ENCODE measurements at places on chromosomes 6 and 20.

GRCh38 chr6:32146687-32147086, 5.1 kb downstream of the PRRT1 start:
- no peak for DNase-seq

- no peak for DNase-seq
These were observed 68.6 kb upstream of the CCN6 start for GRCh38 chr6:111985202-111985731.

- DNase-seq, result no peak
These were observed 86.6 kb upstream of the TOP1 start for GRCh38 chr20:40942006-40942405.

GRCh38 chr6:30837870-30838269, 46.4 kb upstream of the DDR1 start:
- no peak for DNase-seq

DNA sequence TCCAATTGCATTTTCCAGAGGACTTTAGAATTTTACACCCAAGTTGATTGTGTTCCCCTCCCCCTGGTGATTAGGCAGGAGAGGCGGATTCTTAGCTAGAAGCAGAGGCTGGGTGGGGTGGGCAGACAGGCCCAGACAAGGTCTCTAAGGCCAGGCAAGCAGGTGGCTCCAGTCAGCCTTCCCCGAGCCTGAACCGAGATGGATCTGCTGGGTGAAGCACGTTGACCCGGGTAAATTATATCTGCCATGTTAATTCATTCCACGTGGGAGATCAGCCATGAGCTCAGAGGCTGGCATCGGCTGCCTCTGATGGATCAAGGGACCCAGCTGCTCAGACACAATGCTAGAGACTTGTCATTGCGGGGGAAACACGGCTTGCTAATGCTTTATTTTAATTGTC, 159.5 kb upstream of the MAFB start:
- DNase-seq, result no peak

GRCh38 chr6:45430590-45431202, 53.0 kb upstream of the SUPT3H start:
- no peak for DNase-seq

GRCh38 chr20:61806995-61807394, 258.7 kb downstream of the TAF4 start:
- DNase-seq, result no peak

DNA sequence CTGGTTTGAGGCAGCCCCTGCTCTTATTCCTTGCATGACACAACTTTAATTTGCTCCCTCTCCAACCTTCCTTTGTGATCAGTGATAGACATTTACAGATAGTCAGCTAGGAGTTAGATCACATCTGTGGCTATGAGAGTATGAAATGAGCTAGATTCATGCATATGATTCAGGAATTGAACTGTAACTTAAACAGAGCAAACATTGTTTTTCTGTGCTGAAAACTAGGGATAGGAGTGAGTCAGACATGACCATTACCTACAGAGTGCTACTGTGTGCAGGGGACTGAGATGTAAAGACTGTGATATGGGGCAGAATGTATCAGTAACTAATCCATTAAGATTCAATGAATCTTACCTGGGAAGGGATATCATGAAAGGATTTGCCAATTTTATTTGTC, 279.4 kb upstream of the SPTLC3 start:
- no peak for DNase-seq

GRCh38 chr20:1265226-1265915, 723 bp upstream of the SNPH start:
- no peak for DNase-seq

DNA sequence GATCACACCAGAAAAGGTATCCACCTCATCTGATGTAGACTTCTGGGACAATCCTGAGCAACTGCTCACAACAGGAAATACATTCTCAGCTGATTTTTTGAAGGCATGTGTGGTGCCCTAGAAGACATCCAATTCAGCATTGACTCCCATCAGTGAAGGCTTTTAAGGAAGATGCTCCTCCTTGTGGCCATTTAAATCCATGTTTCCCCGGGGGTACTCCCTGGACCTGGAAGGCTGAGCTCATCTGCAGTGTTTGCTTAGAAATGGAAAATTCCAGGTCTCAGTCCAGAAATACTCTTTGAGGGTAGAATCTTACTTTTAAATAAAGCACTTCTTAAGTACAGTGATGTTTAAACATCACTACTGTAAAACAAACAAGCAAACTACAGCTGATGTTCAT, 195.5 kb upstream of the PDE10A start:
- DNase-seq, result no peak

DNA sequence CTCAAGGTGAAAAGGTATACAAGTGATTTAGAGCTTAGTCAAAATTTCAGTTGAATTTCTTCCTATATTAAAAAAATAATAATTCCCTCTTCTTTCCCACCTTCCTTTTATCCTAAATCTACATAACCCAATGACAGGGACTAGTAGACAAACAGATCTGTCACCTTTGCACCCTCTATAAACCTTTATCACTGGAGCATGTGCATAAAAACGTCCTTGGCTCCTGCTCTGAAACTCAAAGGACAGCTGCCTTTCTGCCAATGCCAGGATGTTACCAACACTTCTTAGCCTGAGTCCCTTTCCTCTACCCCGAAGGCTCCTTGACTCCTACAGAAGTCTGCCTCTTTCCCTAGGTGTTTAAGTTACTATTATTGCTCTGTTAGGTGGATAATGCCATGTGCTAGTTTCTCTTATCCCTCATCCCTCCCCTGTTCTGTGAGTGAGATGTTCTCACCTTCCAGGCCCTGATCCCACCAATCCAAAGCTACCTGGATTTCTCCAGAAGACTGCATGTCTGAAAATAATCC, 4.3 kb downstream of the CLVS2 start:
- DNase-seq, result no peak

DNA sequence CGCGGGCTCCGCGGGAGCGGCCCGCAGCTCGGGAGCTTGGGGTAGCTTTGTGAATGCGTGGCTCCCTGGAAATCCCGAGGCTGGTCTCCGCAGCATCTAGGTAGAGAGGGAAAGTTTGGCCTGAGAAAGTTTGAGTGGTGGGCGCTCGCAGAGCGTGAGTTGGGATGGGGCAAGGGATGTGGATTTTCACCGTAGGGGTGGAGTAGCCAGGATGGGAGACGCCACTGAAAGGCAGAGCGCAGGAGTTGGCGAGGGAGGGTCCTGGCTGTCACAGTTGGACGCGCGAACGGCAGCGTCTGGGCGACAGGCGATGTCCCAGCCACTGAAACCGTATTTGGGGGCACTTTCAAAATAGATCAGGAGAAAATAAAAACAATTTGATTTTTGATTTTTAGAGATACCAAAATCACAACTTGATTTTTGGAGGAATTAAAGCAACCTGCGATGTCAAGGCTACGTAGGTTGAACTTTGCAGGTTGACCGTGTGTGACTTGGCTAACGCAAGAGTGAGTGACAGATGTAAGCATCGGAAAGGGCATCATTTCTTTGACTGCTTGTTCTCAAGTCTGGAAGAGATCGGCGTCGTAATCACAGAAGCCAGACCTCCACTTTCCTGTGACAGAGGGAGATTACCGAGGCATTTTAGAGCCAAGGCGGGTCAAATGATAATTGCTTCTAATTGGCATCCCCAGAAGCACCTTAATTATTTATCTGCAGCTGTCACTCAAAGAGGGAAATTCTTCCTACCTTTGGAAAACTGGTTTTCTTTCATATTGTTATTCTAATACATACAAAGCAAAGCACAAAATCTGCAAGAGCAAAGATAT, 646 bp downstream of the HEY2 start:
- DNase-seq, result no peak

DNA sequence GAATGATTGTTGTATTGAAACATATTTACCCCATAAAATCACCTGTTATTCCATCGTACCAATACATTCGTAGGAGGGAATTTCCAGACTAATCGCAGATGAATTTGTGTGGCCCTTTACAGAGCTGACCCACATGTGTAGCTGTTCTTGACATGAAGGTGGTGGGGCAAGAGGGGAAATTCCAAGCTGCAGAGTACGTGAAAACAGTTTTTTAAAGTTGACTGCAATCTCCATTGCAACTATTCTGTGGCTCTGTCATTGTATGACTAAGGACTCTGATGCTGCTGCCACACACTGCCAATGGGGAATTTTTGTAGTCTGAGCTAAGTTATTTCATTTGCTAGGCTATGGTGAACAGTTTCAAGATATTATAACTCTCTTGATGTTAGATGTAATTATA, 46.4 kb upstream of the ADTRP start:
- no peak for DNase-seq

- no peak for DNase-seq
These were observed 584 bp downstream of the C20orf141 start for GRCh38 chr20:2815242-2815900.

DNA sequence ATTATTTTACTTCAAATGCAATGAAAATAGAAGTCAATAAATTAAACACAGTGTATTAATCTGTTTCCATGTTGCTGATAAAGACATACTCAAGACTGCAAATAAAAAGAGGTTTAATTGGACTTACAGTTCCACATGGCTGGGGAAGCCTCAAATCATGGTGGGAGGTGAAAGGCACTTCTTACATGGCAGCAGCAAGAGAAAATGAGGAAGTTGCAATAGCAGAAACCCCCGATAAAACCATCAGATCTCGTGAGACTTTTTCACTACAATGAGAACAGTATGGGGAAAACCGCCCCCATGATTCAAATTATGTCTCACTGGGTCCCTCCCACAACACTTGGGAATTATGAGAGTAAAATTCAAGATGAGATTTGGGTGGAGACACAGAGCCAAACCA, 82.2 kb downstream of the GPR63 start:
- no peak for DNase-seq

DNA sequence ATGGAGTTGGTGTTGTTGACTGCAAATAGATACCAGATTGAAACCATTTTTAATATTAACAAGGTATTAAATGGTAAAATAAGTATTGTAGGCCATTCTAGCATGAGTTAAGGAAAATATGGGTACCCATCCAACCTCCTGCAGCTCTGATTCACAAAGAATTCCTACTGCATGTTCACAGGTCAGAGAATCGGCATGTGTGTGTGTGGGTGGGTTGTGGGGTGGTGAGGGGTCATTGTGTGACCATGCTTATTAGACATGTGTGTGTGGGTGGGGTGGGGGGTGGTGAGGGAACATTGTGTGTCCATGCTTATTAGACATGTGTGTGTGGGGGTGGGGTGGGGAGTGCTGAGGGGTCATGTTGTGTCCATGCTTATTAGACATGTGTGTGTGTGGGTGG, 3.2 kb downstream of the IYD start:
- no peak for DNase-seq

GRCh38 chr6:148760568-148761526, 14.0 kb downstream of the UST start:
- no peak for DNase-seq

GRCh38 chr6:131890091-131890490, 61.1 kb downstream of the CCN2 start:
- DNase-seq, result no peak

GRCh38 chr20:41304424-41305079, 13.0 kb downstream of the ZHX3 start:
- no peak for DNase-seq

DNA sequence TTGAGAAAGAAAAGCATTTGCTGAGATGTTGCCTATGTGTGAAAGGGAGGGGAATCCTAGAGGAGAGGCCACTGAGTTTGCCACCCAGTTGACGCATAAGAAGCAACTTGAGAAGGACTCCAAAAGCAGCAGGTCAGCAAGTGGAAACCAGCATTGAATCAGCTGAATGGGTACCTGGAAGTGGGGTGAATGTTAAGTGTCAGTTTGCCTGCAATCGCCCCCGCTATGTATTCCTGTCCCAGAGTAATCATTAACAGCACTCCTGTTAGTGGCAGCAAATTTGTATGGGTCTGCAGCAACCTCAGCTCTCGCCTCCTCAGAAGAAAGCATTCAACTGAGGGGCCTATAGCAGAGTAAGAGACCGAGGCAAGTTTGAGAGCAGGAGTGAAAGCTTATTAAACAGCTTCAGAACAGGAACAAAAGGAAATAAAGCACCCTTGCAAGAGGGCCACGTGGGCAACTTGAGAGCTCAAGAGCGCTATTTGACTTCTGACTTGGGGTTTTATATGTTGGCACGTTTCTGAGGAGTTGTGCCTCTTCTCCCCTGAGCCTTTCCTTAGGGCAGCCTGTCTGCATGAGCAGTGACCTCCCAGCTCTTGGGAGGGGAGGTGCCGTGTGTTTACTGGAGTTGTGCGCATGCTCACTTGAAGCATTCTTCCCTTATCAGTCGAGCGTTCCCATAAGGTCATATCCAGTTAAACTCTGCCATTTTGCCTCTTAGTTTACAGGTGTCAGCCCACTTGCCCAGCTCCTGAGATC, 122.6 kb upstream of the PHACTR1 start:
- DNase-seq, result no peak

DNA sequence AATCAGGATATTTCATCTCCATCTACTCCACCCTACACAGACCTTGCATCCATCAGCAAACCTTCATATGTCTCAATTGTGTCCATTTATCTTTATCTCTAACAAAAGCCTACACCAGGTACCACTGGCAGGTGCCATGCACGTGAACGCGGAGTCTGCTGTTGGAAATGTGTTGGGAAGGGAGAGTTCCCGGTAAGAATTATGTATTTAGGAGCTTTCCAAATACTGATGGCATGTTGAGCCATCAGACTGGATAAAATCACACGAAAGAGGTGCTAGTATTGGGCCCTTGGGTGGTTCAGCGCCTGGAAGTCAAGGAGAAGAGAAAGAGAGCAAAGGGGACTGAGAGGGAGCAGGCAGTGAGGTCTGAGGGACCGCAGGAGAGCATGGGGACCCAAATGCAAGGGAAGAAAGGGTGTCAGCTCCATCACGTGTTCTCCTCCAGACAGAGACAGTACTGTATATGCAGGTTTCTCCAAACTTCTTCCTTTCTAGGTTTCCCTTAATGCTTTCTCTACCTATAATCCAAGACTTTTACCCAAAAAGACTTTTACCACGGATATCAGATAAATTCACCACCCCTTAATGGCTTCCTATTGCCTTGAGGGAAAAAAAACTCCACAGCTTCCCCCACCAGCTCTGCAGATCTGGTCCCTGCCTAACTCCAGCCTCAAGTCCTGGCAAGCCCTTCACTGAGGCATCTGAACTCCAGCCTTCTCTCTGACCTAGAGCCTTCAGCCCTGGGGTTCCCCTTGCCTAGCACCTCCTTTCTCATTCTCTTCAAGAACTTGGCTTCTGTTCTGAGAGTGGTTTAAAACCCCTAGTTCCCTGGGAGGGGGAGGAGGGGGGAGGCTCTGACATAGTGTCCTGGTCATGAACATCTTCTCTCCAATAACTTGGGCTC, 4.8 kb upstream of the ZNF217 start:
- DNase-seq, result no peak

- DNase-seq, result no peak
These were observed 68.9 kb upstream of the NCOA3 start for GRCh38 chr20:47432834-47433210.

DNA sequence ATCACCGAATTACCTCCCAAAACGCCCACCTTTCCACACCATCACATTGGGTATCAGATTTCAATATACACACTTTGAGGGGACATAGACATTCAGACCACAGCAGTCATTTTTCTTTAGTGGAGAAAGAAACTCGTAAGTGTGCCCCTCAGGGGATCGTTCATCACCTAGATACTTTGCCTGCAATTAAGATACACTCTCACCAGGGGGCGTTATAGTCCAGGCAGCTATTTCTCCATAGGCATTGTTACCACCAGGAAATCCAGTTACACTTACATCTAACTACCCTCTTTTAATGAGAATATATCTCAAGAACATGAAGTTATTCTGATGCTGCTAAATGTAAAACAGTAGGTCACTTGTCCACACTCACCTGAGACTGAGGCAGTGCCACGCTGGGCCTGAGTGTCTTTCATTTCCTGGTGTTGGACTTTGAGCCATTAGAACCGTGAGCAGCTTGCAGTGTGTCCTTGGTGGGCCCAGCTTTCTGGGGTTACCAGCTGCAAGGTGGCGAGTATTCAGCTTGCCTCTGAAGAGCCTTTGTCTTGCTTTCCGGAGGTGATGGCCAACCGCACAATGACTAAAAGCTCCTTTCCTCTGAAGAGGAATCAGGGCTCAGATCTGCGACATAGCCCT, 35.1 kb upstream of the UNC93A start:
- DNase-seq, result no peak
